RKO (cell line): ENCODE measurements at places on chromosomes 11 and 22.

DNA sequence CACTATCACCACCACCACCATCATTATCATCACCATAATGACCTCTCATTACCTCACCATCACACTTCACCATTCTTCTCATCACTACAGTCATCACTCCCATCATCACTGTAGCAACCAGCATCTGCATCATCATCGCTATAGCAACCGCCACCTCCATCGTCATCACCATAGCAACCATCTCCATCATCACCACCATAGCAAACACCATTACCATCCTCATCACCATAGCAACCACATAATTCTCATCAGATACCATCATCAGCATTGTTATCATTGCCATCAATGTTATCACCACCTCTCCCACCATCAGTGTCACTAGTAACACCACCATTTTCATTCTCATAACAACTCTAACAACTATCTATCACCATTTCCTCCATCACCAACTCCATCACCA, 23.1 kb upstream of the CD82 start:
- DNase-seq, result peak; percentile 11

DNA sequence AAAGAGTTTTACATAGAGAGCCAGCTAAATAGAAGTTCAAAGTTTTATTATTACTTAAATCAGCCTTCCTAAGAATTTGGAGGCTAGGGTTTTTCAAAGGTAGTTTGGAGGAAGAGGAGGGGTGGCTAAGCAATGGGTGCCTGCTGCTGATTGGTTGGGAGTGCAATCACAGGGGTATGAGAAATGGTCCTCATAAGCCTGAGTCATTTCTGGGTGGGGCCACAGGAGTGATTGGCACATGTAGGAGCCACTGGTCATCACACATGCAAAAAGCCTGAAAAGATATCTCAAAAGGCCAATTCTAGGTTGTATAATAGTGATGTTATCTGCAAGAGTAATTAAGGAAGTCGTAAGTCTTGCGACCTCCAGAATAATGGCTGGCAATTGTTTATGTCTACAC, 12.9 kb downstream of the OR51L1 start:
- DNase-seq, result peak; percentile 15

- DNase-seq, result peak; percentile 62
Measured at GRCh38 chr11:83159902-83160865, 3.3 kb downstream of the PCF11 start.

GRCh38 chr11:1382429-1382828, 7.3 kb upstream of the BRSK2 start:
- no peak for DNase-seq

GRCh38 chr11:57476757-57477506, 16.6 kb downstream of the RTN4RL2 start:
- peak; percentile 84 for DNase-seq

DNA sequence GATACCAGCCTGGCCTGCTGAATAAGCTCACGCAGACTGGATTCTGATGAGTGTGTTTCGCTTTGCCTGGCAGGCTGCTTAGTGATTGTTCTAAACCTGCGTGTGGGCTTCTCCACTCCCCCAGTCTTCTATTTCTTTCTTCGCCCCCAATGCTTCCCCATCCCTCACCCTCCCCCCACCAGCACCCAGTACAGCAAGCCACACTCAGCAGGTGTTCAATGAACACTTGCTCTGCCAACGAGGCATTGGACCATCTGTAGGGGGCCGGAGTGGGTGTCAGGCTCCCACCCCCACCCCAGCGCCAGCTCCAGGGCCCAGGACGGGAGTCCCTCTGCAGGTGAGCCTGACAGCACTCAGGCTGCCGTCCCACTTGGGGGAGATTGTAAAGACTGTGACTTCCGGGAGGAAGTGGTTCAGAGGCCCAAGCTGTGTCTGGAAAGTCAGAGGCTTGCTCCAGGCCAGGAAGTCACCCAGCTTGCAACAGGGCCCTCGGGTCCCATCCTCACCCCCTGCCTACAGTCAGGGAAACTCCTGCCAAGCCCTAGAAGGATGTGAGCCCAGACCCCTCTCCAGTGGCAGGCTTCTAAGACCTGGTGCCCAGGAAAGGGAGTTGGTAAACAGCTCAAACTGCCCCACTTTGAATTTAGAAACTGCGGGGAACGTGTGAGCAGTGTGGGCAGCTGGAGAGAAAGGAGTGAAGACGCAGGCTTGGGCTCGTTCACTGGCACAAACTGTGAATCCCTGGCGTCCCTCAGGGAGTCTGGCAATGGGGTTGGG, 66.3 kb upstream of the PRDM11 start:
- no peak for DNase-seq

DNA sequence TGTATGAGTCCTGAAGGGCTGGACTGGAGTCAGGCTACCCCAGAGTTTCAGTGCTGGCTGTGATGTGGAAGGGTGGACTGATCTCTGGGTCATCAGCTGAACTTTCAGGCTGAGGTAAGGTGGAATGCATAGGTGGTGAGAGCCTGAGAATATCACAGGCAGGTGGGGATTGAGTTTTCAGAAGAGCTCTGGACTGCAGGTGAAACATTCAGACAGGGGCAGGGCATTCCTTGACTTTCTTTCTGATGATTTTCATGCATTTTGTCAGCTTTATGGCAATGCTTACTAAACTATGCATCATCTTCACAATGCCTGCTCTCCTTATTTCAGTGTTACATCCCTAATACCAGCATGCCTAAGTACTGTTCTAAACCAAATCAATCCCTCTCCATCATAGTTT, 755.0 kb downstream of the KCNA4 start:
- no peak for DNase-seq

GRCh38 chr22:16953206-16954059, 54.6 kb downstream of the GAB4 start:
- DNase-seq, result no peak
